ENCODE measurements at places on chromosomes 12 and 14.

- DNase-seq, result peak; percentile 67
Measured at GRCh38 chr12:94262228-94263010, 114.0 kb downstream of the PLXNC1 start.

GRCh38 chr12:107429006-107429705 lies 256.4 kb upstream of the PWP1 start:
- no peak for DNase-seq

- DNase-seq, result no peak
Measured at GRCh38 chr12:132366341-132366861, 37.0 kb upstream of the GALNT9 start.

DNA sequence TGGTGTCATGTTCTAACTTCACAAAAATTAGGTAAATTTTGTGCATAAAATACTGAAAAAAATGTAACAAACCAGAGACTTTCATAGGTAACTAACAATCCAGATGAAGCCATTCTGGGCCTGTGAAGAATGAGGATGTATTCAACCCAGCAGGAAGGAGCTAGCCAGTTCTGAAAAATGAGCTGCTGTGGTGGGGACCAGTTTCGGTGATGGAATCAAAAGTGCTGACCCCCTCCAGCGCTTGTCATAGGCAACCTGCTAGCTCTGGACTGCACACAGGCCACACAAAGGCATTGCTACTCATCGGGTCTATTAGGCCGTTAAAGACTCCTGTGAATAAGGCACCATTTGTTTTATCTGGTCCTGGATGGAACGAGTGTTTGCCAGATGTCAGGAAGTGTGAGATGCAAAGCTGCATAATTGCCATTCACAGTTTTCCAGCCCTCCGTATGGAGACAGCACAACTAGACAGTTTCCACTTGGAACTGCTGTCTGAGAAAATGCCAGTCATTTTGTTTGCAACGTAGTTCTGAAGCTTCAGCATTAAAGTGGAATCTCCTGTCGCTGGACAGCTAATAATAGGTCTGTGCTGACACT lies 3.3 kb upstream of the RIMBP2 start:
- no peak for DNase-seq

GRCh38 chr12:77724367-77724957 lies 106.2 kb upstream of the NAV3 start:
- DNase-seq, result peak; percentile 46

GRCh38 chr14:28407031-28407825 lies 359.4 kb upstream of the FOXG1 start:
- DNase-seq, result no peak

- DNase-seq, result no peak
Measured at GRCh38 chr12:79000501-79000900, 135.9 kb downstream of the SYT1 start.

DNA sequence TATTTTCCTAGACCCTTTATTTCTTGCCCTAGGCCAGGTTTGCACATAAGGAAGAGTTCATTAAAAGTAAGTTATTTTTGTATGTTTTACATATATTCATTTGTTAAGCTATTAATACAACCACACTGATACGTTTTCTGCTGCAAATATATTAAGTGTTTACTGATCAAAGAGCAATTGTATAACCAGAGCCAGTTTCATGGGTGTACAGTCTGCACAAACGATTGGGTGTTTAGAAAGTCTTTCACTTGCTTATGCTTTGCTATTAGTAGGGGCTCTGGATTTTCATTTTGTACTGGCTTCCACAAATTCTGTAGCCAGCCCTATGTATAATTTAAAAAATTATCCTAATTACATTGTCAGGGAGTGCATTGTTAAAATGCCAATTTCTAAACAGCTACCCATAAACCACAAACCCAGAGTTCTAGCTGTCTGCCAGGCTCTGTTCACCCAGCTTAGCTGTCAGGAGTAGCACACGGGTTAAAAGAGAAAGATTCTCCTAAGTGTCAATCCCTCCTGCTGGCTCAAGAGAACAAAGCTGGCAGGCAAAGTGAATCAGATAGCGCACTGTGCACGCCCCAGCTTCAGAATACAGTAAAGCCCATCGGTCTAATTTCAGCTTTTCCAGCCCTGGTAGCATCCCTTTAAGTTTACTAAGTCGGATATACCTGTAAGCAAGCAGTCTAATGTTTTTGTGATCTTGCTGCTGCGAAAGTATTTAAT lies 151.0 kb upstream of the LMO3 start:
- no peak for DNase-seq

DNA sequence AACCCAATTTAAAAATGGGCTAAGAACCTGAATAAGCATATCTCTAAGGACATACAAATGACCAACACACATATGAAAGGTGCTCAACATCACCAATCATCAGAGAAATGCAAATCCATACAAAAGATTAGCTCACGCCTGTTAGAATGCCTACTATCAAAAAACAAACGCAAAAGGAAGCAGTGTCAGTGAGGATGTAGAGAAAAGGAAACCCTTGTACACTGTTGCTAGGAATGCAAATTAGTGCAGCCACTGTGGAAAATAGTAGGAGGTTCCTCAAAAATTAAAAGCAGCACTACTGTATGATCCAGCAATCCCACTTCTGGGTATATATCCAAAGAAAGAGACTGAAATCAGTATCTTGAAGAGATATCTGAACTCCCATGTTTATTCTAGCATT lies 133.0 kb downstream of the CPNE8 start:
- no peak for DNase-seq

GRCh38 chr14:68819260-68819691 lies 26.4 kb upstream of the ZFP36L1 start:
- peak; percentile 91 for DNase-seq

DNA sequence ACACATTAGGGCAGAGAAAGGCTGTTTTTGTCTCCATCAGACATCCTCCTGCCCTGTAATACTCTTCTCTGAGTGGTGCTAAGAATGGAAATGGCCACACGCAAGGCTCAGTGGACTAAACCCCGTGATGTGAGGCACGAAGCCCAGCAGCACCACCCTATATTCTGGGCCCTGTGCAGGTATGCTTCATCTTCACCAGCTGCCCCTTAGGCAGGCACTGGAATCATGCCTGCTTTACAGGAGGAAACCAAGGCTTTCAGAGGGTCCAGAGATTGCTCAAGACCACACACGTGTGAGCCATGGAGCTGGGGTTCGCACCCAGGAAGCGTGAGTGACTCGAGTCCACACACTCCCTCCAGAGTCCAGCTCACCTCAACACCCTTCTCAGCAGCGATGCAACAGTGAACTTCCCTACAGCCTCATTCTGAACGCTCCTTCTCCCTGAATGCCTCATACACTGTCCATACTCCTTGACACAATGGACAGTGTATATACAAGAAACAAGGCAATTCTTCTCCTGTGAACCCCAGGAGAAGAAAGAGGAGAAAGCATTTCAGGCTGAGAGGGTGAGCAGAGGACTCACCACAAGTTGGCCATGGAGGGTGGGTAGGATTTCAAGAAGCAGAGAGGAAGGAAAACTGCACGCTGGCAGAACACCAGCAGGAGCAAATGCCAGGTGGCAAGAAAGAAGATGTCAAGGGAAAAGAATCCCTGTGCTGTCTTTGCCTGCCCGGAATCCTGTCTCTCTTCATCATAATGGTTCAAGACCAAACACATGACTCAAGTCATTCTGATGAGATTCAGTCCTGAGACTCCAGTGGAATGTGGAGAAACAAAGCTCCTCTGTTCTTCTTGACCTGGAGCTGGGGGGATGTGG lies 39.1 kb downstream of the NT5DC3 start:
- DNase-seq, result peak; percentile 69

GRCh38 chr12:104654665-104655609 lies 198.2 kb downstream of the CHST11 start:
- DNase-seq, result no peak

DNA sequence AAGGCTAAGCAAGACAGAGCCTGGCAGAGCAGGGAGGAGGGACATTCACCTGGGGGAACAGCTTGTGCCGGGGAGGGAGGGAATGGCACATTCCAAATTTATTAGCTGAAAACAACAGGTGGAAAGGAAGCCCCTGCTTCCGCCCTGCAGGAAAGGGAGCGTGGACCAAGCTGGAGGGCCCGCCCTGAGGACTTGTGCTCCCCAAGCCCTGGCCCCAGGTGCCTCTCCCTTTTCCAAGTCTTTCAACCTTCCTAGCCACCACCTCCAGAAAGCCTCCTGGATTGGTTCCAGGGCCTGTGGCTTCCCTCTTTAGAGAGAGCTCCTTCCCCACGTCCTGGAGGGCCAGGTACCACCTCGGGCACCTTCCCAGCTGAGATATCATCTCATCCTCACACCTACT lies 2.7 kb downstream of the DEGS2 start:
- no peak for DNase-seq

DNA sequence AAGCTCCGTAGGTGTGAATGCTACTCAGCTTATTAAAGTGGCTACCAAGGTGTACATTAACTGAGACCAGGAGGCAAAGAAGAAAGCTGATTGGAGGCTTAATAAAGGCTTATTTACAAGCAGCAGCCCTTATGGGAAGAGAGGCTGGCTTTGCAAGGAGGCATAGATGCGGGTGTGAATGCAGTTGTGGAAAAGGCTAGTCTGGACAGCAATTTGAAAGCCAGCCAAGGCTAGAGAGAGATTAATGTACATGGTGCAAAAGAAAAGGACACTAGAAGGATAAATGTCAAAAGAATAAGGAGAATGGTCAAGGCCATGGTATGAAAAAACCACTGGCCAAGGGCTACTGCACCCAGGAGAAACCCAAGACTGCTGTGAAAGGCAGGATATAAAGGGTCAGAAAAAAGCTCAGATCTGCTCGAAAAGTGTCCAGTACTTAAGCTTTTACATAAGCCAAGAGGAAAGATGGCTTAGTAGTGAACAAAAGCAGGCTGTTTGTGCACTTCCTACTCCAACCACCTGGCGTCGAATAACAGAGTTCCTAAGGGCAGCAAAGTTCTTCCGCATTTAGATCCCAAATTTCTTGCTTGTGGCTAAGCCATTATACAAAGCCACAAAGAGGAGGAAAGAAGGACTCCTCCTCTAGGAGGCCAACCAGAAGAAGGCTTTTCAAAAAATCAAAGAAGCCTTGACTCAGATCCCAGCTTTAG lies 24.0 kb downstream of the KLRK1 start:
- DNase-seq, result no peak

- no peak for DNase-seq
Measured at GRCh38 chr14:22070119-22070982, 396.7 kb upstream of the OR4E1 start.

DNA sequence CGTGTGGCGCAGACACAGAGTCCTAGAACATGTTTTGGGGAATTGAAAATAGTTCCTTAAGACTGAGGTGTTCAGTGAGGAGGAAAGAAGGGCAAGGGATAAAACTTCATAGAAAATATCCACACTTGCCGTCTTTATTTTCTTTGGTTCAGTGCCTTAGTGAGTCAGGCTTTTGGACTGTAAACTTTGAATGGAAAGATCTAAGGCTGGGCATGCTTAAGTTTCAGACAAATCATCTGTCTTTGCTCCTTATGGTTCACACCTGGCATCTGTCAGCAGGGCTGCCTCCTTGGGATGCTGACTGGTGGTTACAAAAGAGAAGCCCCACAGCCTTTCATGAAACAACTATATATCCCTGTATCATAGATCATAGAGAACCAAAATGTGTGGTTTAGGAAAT lies 136.3 kb upstream of the PRICKLE1 start:
- peak; percentile 70 for DNase-seq

- no peak for DNase-seq
Measured at GRCh38 chr14:54275997-54276725, 120.6 kb upstream of the CDKN3 start.

- peak; percentile 87 for DNase-seq
Measured at GRCh38 chr14:23078692-23079116, 16.2 kb downstream of the ACIN1 start.

GRCh38 chr14:102645746-102646440 lies 53.4 kb downstream of the RCOR1 start:
- no peak for DNase-seq

GRCh38 chr12:62263966-62264365 lies 3.8 kb downstream of the USP15 start:
- DNase-seq, result no peak

GRCh38 chr12:8544295-8544694 lies 3.6 kb upstream of the CLEC4E start:
- DNase-seq, result peak; percentile 41

Measured in A172 (cell line).